ENCODE measurements at places on chromosomes 5 and 9.

DNA sequence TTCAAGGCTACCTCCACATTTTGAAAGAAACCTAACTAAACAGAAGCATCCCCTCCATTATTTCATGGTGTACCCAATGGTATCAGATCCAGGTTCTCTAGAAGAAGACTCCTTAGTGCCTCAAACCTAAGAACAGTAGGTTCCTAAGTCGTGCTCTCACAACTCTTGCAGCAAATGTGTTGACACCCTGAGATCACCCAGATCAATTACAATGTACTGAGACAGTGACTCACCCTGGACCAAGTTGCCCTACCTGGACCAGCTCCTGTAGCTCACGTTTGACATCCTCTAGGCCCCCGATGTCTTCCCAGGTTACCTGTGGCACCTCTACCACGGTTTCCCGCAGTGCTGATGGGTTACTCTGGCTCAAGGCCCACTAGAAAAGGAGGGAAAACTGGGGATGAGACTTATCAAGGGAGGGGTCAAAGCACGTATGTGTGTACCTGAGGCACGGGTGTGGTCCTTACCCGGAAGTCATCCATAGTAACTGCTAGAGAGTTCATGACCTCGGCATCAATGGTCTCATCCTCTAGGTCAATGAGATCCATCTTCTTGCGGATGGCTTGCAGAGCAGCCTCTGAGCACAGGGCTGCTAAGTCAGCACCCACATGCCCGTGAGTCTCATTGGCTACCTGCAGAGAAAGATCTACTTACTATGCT lies 11.7 kb downstream of the VCP start:
- no peak for DNase-seq

DNA sequence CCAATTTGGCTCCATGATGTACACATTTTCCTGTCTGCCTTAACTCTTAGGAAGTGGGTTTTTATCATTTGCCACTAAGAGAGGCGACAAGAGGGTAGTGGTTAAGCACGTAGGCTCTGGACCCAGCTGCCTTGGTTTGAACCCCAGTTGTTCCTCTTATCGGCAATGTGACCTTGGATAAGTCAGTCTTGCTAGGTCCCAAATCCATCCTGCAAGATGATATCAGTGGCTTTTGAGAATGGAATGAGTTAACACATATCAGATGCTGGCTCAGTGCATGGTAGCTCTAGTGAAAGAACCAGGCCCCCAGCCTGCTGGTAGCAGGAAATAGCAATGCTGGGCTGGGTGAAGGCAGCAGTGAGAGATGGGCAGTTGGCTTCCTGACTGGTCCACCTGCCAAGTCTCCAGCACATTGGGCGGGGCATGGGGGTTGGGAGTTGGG lies 72.5 kb downstream of the STK10 start:
- DNase-seq: no peak

DNA sequence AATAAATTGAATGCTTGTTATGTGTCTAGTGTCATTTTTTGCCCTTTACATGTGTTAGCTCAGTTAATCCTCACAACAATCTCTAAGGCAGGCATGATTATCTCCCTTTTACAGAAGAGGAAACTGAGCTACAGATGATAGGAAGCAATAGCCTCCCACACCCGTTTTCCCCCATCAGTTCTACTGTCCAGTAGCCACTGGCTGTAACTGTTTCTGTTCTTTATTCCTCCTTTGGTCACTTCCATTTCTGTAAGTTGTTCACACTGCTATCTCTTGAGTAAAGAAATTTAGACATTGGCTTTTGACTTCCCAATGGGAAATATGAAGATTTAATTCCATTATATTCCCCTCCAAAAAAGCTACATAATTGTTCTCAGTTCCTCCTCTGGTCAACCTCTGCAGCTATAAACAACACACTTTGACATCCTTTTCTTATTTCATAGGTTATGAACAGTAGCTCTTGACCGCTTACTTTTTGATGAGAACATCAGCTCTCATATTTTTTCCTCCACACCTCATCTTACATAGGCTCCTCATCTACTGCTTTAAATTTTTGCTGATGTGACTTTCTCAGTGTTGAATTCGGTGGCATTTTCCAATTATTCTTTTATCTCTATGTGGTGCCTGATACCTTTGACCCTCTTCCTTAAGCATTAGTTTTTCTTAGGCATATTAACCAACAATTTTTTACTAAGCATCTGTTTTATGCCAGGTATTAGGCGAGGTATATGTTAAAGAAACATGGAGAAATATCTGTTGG lies 21.4 kb downstream of the SPZ1 start:
- no peak for DNase-seq

DNA sequence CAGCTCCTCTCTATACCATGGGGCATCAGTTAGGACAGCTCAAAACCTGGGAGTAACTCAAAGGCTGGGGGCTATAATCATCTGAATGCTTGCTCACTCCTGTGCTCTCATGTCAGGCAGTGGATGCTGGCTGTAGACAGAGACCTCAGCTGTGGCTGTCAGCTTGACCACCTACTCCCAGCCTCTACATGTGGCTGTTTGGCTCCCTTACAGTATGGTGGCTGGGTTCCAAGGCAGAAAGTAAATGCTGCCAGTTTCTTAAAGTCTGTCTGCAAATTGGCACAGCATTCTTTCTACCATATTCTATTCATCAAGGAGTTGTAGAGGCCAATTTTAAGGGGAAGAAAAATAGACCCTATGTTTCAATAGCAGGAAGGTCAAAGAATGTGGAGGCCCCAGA lies 66.9 kb downstream of the TMC1 start:
- DNase-seq: no peak
